Naive thymus-derived CD8-positive, alpha-beta T cell (primary cell): ENCODE measurements at places on chromosomes 5 and 9. TPM values are rescaled to one million over a fixed set of nuclear protein-coding genes. Genes with fewer than 3 reads are reported as not detected.

- no peak for DNase-seq
These were observed at the start of gene MAMDC2 for GRCh38 chr9:70043689-70044489. Gene MAMDC2, plus strand, starts transcription at chr9:70043848. Its CDS starts 350 bp downstream, at chr9:70044198.

GRCh38 chr9:86389628-86390027 is 35.4 kb upstream of the TUT7 start:
- no peak for DNase-seq

- no peak for DNase-seq
These were observed 181.1 kb upstream of the WWC1 start for GRCh38 chr5:168110384-168110783.

DNA sequence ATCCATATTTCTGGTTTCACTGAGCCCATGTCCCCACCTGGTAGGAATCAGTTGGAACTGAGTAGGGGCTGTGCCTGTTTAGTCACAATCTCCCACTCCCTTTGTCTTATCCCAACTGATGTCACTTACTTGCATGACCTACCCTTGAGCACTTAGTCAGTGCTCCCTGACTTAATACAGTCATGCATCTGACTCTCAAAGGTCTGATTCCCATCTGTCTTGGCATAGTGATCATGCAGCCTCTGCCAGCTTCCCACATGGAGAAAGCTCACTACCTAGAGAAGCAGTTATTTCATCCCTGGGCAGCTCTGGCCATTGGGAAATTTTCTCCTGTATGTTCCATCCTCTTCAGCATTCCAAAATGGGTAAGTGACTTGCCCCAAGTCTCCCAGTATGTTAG is 24.8 kb downstream of the ABLIM3 start:
- no peak for DNase-seq

GRCh38 chr9:38012767-38013450 is 56.1 kb downstream of the SHB start:
- no peak for DNase-seq

DNA sequence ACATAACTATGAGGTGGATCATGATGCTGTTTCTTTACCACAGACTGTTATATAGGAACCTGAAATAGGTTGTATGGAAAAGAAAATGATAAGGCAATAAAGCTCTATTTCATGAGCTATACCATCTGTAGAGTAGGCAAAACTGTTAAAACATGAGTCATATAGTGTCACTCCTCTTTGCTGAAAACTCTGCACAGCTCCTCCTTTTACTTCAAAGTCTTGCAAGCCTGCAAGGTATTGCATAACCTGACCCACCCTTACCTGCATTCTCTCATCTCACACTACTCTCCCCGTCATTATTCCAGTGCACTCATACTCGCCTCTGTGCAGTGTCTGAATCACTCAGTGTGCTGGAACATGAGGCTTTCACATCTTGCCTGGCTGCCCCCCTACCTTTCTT is 790.1 kb downstream of the EFNA5 start:
- no peak for DNase-seq

DNA sequence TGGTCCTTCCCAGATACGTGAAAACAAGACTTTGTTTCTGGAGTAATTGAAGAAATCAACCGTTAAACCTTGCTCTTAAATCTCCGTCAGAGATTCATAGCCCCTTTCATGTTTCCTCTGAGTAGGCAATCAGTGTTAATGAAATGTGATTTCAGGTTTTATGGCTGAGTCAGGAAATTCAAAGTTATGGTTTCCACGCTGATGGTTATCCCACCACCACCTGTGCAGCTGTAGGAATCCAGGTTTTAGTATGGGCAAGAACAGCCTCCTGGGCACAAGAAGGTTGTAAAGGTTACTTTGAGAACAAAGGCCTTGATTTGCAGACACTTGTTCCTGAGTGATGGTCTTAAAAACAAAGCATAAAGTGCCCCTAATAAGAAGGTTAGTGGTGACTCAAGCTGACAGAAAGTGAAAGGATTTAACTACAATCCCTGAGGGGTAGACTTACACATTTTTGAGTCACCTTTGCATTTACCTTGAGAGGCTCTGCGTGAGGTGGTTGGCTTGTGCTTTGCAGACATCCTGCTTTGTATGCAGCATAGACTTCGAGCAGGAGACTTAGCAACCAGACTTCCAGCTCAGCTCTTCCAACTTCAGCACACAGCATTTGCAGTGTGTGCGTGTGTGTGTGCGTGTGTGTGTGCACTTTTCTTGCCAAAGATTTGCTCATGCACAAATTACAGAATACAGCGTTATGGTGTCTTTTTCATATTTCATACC is 159.6 kb downstream of the TLE4 start:
- no peak for DNase-seq

DNA sequence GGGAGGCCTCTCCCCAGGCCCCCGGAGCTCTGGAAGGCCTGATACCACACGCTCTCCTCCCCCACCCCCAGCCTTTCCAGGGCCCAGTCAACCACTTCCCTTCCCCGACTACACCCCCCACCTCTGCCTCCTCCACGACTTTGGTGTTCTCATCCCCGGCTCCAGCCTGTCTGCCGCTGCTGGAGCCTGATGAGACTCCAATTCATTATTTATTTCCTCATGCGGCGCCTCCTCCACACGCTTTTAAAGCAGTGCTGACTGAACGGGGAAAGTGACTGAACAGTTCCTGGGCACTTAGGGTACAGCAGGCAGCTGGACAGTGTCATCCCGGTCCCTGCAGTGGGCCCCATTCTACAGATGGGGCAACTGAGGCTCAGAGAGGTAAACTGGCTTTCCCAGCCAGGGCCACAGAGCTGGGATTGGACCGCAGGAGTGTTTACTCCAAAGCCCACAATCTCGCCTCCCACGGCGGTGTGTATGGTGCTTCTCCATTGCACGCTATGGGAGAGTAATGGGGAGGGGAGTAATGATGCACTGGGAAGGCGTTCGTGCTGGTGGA is 15.9 kb upstream of the RPL26L1 start:
- DNase-seq = no peak

DNA sequence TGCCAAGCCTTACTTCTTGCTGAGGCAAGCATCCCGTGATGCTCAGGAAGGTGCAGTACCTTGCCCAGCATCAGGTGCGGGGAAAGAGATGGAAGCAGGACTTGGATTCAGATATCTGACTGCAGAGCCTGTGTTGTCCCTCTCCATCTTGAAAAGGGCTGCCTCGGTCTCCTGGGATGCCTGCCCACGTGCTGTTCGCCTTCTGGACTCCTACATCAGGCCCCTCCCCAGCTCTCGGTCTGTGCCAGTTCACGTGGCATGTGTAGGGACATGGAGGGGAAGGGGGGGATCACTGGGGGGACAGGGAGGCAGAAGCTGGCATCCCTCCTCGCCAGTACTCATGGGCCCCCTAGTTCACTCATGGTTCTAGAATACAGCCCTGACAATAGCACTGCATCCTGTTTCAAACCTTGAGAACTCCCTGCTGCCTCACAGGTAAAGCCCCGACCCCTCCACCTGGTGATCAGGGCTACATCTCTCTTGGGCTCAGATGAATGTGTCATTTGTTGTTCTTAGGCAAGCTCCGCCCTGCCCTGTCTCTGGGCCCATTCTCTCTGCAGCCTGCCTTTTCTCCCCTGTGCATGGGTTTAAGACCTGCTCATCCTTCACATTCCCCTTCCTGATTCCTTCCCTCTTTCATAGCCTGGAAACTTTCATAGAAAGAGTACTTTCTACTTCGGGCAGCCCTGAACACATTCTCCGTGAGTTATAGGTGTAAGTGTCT is 38.9 kb upstream of the SLC25A51 start:
- DNase-seq = no peak

GRCh38 chr9:105708405-105708804 is 14.1 kb downstream of the TMEM38B start:
- DNase-seq = no peak

DNA sequence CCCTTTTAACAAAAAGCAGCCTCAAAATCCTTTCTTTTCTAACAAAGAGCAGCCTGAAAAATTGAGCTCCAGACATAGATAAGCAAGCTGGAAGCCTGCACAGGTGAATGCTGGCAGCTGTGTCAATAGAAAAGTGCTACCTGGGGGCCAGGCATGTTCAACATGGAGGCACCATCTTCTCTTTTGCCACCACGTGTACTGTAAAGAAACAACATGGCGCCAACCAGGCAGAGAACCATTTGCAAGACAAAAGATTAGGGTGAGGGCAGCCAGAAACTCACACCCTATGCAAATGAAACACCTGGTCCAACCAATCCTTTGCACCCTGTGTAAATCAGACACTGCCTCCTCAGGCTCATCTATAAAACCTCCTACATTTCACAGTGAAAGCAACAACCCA is 96.0 kb downstream of the ACTL7B start:
- no peak for DNase-seq

- no peak for DNase-seq
These were observed 6.2 kb downstream of the RMND5B start for GRCh38 chr5:178136990-178137389.

- peak; percentile 39 for DNase-seq
These were observed 49.9 kb downstream of the USP20 start for GRCh38 chr9:129885018-129885669.

GRCh38 chr9:121865060-121865459 is 213.6 kb downstream of the DAB2IP start:
- no peak for DNase-seq

GRCh38 chr9:116269250-116269649 is 115.7 kb downstream of the PAPPA start:
- DNase-seq = no peak

MELK gene
- not detected for polyA plus RNA-seq

CER1 gene
- not detected for polyA plus RNA-seq
